NCI-H526 treated with DMSO at 0.1 percent for 48 hours (cell line): ENCODE measurements at places on chromosomes 4 and X.

DNA sequence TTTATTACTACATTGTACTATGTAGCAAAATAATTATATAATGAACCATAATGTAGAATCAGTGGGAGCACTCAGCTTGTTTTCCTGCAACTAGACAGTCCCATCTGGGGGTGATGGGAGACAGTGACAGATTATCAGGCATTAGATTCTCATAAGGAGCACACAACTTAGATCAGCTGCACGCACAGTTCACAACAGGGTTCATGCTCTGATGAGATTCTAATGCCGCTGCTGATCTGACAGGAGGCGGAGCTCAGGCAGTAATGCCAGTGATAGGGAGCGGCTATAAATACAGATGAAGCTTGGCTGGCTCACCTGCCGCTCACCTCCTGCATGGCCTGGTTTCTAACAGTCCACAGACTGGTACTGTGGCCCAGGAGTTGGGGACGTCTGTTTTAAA is 199.2 kb downstream of the MAB21L2 start:
- DNase-seq = no peak

- no peak for DNase-seq
Observed at GRCh38 chrX:13649838-13650237, 3.1 kb upstream of the TCEANC start.

GRCh38 chr4:61428950-61429349 is 228.8 kb downstream of the ADGRL3 start:
- no peak for DNase-seq

- DNase-seq = no peak
Observed at GRCh38 chr4:41308398-41308797, 51.7 kb downstream of the UCHL1 start.

- DNase-seq = no peak
Observed at GRCh38 chr4:57048590-57049304, 61.4 kb downstream of the IGFBP7 start.

DNA sequence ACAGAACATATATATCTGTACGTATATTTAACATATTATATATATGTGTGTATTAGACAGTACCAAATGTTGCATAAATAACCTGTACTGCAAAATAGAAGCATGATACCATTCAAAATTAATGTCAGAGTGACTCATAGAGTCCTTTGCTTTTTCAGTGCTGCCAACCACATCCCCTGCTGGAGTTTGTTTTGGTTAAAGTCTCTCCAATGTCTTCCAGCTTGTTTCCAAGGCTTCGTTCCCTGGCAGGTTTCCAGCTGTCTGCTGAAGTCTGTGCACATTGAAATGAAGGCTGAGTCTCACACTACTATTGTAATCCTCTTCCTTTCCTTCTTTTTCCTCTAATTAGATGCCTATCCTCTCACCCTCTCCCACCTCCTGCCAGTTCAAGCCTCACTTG is 14.9 kb downstream of the NRK start:
- DNase-seq = no peak

DNA sequence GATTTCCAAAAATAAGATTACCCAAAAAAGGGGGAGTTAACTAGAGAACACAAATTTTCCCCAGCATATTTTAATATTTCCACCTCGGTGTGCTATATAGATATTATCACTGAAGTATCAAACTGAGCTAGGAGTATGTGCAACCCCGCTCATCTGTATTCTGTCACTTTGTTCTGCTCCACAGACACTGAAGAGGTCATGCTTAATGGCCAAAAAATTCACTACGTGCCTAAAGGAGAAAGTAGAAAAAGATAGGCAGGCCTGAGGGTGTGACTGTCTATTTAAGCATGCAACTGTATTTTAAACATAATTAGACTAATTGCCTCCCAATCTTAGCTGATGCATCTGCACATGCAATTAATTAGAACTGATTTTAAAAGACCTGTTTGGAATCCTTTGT is 24.5 kb downstream of the SH3RF1 start:
- no peak for DNase-seq

DNA sequence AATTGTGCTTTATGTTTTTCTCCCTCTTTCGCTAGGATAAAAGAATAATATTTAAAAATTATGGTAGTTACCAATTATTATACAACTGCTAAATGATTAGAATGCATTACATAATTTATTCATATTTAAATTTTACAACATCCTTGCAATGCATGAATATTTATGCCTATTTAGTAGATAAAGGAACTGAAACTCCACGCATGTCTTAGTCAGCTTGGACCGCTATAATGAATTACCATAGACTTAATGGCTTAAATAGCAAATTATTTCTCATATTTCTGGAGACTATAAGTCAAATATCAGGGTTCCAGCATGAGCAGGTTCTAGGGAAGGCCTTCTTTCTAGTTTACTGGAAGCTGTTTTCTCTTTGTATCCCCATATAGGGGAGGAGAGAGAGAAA is 1555.4 kb upstream of the ADGRL3 start:
- no peak for DNase-seq

DNA sequence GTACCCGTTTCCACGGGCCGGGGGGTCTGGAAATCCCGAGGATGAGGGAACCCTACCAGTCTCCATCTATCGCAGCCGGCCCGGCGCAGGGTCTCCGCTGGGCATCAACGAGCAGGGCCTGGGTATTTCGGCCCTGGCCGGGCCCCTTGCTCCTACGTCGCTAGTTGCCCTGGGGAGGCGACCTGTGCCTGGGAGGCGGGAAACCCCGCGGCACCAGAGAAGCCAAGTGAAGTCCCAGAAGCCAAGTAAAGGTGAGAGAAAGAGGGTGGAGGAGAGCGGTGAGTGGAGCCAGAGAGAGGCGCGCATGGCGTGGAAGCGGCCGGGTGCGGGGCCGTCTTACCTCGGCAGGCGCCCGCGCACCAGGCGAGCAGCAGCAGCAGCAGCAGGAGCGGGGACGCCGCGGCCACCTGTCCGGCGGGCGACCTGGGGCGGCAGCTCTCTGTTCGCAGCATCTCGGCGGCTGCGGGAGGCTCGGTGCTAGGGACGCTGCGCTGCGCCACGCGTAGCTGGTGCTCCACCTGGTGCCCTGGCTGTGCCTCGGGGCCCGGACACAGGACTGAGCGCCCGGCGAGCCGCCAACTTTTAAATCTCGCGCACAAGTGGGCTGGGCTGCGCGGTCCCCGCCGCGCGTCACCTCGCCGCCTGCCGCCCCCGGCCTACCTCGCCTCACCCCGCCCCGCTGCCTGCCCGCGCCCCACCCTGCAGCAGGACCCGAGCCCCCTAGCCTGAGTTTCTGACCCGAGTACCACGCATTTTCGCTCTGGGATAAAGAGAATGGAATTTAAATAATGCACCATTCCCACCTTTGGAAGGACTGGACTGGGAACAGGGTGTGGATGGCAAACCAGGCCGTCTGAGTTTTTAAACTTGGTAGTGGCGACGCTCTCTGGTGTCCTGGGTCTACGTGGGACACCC is at the start of gene NMU:
Gene NMU, minus strand, starts transcription at position 558 of the 915 bp plus-strand sequence. Its CDS starts 106 bp downstream, at position 452.
- DNase-seq = peak; percentile 81

- DNase-seq = no peak
Observed at GRCh38 chrX:47629419-47630200, at the start of gene CFP. Gene CFP, minus strand, starts transcription at chrX:47629930. Its CDS starts 86 bp downstream, at chrX:47629844.

DNA sequence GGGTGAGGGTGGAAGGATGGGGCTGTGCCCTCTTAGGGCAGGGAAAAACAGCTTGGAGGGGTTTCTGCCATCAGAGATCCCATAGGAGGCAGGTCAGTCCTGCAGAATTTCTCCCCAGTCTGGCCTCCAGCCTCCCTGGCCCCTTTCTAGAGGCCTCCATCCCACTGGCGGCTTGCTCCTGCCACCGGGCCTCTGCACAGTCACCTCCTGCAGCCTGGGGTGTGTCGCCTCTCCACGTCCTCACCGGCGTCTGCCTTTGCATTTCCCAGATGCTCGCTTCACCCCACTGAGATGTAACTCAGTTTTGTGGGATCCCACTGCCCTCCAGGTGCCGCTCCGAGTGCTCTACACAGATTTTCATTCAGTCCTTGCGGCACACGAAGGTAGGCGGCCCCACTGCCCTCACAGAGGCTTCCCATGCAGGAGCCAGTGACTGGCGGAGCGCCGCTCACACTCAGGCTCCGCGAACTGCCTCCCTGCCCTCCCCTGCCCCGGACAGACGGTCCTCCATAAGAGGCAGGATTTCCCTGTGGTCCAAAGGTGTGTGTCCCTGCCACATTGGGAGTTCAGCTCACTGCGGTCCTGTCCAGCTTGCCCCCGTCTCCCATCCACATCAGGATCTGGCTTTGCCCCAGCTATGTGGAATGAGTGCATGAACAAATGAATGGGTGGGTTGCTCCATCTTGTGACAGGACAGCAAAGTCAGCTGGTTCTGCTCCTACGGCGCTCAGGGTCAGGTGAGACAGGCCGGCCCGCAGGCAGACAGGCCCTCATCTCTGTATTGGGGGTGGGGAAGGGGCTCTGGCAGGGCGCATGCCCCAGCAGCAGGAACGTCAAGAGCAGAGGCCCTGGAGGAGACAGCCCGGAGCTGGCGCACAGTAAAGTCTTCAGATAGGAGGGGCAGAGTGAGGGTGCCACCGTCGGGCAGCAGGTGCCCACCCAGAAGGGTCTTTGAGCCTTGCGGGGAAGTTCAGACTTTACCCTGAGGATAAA is 2.7 kb upstream of the TMEM271 start:
- no peak for DNase-seq

DNA sequence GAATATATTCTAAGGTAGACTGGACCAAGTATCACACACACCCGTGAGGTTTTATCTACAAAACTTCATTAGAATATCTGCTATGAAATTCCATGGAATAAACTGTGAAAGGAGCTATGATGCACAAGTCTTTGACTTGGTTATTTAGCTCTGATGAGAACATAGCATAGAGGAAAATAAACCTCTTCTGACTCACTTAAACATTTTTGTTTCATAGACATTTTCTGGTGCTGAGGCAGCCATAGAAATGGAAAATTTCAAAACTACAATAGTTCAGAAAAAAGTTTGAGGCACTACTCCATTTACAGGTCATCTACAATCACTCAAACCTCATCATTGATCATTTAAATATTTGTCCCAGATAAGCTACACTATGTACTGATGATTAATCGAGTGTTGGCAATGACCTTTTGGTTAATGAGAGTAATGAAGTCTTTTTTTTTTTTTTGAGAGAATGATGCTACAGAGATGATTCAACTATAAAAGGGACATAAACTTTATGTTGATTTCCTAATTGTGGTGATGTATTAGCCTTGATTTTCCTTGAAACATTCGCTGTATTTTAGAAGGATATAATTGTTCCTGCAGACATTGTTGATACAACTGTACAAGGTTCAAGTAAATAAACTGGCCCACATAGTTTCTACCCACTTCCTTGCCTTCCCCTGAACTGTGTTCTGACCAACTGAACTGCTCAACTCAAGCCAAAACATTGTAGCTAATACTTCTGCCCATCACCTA is 77.5 kb downstream of the AREG start:
- no peak for DNase-seq

DNA sequence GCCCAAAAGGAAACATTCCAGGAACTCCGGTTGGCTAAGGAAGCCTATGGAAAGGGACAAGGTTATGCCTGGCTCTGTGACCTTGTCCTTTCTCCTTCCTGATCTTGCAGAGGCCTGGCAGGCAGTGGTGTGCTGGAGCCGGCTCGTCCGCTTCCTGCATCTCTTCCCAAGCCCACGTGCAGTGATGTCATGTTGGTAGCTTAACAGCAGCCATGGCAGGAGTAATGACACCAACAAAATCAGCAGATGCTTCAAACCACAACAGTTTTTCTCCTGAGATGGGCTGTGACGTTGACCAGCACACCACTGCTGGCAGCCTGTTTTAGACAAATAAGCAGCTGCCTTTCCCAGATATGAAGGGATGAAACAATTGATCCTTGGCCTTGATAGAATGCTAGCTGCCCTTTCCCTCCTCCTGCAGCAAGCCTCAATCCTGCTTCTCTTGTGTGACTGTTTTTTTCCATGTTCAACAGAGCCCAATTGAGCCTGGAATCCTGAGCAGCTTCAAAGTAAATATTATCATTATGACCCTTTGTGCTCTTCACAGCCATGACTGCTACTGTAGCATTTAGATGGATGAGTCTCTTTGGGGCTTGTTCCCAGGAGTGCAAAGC is 23.4 kb downstream of the SEPTIN6 start:
- DNase-seq = no peak

GRCh38 chrX:72348247-72348979 is 42.7 kb upstream of the CITED1 start:
- no peak for DNase-seq

DNA sequence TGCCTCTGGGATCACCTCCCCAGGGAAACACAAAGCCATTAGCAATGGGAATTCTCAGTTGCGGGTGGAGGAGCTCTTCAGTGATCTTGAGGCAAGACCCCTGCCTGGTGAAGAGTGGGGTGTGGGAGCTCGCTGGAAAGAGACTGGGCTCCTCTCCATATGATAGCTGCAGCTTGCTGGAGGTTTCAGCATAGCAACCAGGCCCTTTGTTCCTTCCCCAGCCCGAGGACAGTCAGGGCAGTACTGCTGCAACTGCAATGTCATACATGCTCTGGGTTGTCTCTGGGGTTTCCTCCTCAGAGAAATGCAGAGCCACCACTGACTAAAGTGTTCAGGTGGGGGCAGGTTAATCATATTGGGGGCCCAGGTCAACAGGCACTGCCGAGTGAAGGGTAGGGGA is 81.3 kb downstream of the ARHGAP24 start:
- no peak for DNase-seq

DNA sequence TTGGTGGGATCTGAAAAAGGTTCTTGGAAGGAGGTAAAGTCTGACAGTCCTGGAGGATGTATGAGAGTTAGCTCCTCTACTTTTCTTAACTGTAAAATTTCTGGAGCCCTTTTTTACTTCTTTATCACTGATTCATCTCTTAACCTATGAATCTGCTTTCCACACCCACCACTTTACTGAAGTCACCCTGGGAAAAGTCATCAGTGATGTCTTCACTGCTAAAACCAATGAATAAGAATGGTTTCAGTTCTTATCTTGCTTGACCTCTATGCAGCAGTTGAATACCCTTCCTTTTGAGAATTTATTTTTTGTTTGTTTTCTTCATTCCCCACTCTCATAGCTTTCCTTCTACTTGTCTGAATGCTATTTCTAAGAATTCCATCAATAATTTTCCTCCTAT is 80.0 kb downstream of the AREG start:
- no peak for DNase-seq

DNA sequence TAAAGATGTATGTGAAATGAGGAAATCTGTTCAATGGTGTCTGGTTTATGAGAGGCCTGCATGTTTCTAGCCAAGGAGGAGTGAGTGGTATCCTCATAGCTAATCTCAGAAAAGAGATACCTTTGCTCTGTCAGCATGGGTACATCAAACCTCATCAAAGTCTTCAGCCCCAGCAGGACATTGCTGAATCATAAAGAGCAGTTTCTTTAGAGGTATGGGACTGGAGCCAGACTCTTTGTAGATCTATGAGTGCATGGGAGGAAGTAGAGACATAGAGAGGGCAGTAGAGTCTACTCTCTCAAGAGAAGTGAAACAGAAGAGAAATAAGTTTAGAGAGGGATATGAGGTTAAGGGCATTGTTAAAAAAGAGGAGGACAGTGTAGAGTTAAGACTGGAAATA is 1950.9 kb downstream of the ARAP2 start:
- DNase-seq = no peak

DNA sequence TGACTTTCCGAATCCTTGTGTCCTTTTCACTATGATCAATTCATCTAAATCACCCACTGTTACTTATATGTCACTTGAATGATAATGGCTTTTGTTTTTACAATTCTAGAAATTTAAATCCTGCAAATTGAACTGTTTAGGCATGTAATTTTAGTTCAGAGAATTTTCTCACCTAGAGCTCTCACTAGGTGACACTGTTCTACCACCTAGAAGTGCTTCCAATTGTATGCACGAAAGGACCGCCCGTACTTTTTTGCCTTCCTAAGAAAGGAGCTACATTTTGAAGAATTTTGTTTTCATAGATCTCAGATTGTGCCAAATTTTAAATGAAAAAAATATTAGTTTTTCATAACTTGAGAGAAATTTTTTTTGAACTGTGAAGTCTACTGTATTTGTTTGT is 481.6 kb upstream of the FSTL5 start:
- no peak for DNase-seq
